Inflammatory macrophage treated with lipopolysaccharide for 4 hours (primary cell): ENCODE measurements at places on chromosomes 7 and 10.
A peak's percentile ranks its signal among the peaks of the same experiment; 100 is the strongest.

GRCh38 chr7:81574723-81575326, 195.0 kb downstream of the HGF start:
- DNase-seq: no peak

- DNase-seq: no peak
These were observed 47.6 kb upstream of the PPIF start for GRCh38 chr10:79299397-79300241.

- peak; percentile 2 for DNase-seq
These were observed 59.8 kb downstream of the GRID1 start for GRCh38 chr10:86306628-86307278.

GRCh38 chr7:50792342-50793119, 9.8 kb upstream of the GRB10 start:
- DNase-seq: peak; percentile 40

GRCh38 chr10:126218778-126219649, 169.3 kb downstream of the ADAM12 start:
- no peak for DNase-seq

DNA sequence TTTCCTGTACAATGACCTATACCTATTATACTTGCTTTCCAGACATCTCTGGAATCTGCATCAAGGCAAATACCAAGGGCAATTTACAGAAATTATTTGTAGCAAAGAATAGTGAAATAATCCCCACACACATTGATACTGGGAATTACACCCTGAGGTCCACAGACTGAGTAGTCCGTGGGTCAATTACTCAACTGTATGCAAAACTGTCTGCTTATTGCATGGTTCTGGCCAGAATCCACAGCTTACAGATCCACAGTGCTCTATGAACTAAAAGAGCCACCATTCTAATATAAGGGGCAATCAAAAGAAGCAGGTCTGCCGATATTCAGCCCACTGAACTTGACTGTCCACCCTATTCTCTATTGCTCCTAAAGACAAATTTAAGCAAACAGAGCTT, 5.7 kb downstream of the CHCHD3 start:
- DNase-seq: no peak

DNA sequence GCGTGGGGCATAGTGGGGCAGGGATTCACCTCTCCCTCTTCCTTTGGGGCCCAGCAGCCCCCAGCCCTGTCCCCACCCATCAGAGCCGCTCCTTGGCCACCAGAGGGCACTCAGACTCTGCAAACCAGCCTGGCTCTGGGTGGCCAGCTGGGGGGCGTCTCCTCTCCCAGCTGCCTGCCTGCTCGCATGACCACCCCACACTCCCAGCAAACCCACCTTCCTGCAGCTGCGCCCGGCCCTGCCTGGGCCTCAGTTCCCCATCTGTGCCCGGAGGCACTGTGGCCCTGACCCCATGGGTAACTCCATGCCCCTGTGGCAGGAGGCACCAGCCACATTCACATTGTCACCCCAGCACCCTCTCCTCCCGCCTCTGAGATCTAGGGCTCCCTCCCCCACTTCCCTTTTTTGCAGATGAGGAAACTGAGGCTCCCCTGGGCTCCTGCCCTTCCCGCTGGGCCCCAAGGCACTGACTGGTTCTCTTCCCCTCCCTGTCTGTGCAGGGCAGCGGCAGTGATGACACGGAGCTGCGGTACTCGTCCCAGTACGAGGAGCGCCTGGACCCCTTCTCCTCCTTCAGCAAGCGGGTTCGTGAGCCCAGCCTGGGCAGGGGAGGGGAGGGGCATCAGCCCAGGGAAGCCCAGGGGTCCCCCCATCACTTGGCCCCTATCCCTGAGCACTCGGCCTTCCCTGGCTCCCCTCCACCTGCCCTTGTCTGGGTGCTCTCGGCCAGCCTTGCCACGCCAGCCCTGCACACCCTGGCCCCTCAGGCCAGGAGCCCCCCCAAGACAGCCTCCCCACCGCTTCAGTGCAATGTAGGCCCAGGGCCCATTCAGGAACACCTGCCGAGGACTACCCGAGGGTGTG, 6.9 kb upstream of the SH2B2 start:
- peak; percentile 45 for DNase-seq

DNA sequence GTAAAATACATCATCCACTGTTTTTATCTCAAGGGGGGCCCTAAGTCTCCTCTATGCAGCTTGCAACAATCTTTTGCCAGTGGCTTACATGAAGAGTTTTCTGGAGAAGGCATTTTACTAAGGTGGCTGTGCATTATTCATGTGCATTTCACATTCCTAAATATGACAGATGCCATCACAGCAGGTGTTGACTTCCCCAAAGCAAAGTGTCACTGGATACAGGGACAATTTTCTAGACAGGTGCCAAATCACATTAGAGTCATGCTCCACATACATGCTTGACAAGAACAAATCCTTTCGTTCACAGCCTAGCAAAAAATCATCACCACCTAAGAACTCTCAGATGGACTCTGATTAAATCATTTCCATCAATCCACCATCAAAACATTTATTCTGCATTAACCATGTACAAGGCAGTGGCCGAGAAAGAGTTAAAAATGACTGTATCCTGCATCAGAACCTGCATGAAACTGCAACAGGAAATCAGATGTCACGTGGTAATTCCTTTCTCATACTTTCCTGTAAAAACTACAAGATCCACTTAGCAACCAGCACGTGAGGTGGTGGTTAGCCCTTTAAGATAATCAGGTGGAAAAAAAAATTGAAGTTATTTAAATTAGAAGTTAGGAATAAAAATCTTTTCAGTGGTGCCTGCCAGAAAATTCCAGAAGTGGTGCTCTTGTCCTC, 88.2 kb upstream of the AFAP1L2 start:
- DNase-seq: peak; percentile 7

GRCh38 chr10:86647773-86648703, 6.3 kb upstream of the OPN4 start:
- DNase-seq: no peak

GRCh38 chr7:18345641-18346234, 149.8 kb upstream of the HDAC9 start:
- peak; percentile 62 for DNase-seq

- no peak for DNase-seq
These were observed 18.8 kb downstream of the POLL start for GRCh38 chr10:101569323-101569621.

- no peak for DNase-seq
These were observed 6.4 kb downstream of the MAFK start for GRCh38 chr7:1536743-1537534.

DNA sequence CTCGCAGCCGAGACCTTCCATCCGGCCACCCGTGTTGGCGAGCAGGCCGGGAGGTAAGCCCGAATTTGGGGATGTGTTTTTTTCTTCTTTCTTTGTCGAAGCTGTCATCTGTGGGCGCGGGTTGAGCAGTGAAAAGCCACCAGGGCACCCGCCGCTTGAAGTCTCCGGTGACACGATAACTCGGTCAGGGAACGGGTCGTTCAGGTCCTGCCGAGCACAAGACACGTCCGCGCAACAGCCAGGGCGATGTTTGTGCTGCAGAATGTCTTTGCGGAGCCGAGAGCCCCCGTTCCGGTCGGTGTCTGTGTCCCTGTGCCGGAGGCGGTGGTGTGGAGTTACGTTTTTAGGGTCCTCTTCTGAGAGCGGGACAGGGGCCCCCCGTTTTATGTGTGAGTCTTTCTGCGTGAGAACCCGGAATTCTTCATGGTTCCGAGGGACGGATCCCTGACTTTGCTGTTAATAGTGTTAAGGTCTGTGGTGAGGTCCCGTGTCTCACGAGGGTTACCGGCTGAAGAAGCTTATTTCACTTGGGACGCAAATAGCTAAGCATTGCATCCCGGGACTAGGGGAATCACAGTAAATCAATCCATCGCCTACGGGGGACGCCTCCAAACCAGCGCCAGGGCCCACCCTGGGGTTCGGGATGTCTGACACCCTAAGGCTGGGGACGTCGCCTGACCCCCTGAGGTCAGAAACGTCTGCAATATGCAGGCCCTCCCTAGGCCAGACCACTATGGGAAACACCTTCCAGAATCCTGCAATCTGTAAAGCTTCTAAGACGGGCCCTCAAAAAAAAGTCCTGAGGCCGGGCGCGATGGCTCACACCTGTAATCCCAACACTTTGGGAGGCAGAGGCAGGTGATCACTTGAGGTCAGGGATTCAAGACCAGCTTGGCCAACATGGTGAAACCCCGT, 99.5 kb downstream of the ELFN1 start:
- no peak for DNase-seq

GRCh38 chr7:56009695-56010094, 41.5 kb downstream of the PSPH start:
- DNase-seq: no peak

- no peak for DNase-seq
These were observed 216.4 kb downstream of the NRG3 start for GRCh38 chr10:82091413-82091812.

GRCh38 chr7:29826904-29827303, 20.6 kb downstream of the WIPF3 start:
- no peak for DNase-seq

DNA sequence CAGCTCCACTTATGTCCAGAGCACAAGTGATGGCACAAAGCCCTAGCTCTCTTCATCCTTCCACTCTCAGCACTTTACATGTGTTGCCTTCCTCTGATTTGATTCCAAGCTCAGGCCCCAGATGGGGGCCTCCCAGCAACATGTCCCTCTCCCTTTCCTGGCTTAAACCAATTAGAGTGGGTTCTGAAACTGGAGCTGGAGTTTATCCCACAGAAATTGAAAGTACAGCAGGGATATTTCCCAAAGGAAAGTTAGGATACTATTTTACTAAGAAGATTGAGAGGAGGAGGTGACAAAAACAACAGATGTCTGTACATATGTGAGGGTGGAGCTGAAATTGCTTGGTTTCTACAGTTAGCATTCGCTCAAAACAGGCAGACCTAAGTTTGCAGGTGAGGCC, 724.6 kb downstream of the AUTS2 start:
- no peak for DNase-seq

DNA sequence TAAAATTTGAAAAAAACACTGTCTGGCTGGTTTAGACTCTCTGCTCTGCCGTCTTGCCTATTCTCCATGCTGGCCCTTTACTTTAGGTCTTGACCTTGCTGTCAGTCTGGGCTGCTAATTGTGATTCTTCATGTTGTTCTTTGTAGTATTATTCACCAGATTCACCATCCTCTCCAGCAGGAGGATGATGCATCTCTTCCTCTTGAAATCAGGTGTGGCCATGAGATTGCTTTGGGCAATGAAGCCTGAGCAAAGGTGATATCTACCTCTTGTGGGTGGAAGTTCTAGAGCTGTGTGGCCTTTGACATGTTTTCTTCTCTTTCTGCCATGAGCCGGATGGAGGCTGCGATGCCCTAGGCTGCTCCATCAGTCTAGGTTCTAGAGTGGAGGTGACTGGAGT, 51.3 kb upstream of the ITPRID1 start:
- DNase-seq: no peak

GRCh38 chr7:120724955-120725354, 133.0 kb downstream of the TSPAN12 start:
- no peak for DNase-seq

GRCh38 chr10:6072215-6072934, 10.2 kb upstream of the IL2RA start:
- DNase-seq: peak; percentile 88

DNA sequence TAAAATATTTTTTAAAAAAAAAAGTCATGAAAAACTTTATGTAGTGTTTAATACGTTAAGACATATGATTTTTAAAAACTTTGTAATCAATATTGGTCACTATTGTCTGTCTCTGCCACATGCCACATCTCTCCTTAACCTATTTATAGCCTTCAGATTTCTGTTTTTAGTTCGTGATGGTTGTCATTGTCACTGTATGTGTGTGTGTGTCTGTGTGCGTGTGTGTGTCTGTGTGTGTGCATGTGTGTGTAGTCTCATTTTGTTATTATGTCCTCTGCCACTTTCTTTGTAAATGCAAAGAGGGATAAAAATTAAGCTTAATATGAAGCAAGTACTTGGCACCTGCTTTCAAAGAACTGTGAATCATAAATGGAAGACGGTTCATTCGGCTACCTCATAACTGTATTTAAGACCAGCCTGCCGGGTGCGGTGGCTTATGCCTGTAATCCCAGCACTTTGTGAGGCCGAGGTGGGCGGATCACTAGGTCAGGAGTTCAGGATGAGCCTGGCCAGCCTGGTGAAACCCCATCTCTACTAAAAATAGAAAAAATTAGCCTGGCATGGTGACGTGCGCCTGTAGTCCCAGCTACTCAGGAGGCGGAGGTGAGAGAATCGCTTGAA, 354.0 kb downstream of the ARL4A start:
- DNase-seq: no peak

GRCh38 chr7:141074997-141075396, 1.1 kb downstream of the TMEM178B start:
- no peak for DNase-seq

GRCh38 chr10:12966067-12966466, 35.4 kb downstream of the CCDC3 start:
- no peak for DNase-seq

- DNase-seq: peak; percentile 56
These were observed 12.0 kb upstream of the PARP12 start for GRCh38 chr7:140074780-140075179.

DNA sequence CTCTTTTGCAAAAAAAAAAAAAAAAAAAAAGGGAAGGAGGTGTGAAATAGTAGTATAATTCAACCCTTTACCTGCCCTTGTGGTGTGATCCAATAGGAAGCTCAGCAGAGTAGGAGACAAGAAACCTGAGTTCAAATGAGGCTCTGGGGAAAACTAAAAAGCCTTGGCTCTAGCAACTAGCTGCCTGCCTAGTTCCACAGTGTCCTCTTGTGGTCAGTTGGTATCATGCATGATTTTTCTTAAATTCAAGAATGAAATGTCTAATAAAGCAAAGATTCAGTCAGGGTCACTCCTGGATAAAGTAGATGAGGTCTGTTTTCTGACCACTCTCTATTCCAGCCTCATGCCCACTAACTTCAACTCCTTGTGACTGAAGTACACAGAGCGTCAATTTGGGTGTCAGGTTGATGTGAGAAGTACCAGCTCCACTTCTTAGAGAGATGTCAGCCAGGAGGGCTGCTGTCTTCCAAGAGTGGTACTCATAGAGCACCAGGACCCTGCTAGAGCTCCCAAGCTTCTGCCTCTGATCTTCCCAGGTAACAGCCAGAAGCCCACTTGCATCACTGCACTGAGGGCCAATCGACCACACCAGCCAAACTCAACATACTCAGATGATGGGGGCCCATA, 10.5 kb downstream of the LSM5 start:
- DNase-seq: peak; percentile 38

GRCh38 chr7:120303105-120303504, 30.1 kb downstream of the KCND2 start:
- DNase-seq: no peak

DNA sequence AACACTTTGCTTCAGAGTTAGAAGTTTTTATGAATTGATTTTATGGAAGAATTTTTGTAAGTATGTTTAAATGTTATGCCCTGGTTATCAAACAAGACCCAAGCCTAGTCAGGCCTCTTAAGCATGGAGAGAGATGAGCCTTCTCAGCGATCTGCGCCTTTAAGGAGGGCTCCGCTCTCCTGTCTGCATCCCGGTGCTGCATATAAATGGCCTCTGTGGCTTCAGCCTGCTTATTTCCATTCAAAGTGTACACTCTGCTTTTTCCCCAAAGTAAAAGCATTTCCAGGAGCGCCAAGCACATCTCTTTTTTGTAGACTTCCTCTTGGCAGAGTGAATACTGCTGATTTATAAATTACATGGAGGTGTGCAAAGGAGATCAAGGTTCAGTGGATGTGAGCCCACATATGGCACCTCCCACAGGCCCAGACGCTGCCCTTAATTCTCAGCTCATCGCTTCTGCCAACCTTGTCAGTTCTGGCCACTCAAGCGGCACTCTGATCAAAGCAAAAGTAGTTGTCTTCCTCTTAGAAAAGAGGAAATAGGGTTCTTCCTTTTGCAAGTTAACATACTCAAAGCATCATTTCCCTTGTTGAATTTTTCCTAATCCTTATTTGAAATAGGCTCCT, 70.0 kb upstream of the SFMBT2 start:
- DNase-seq: peak; percentile 75

GRCh38 chr7:138880881-138881578, 83.0 kb upstream of the ATP6V0A4 start:
- no peak for DNase-seq
